ENCODE measurements at places on chromosomes 16 and 17.

DNA sequence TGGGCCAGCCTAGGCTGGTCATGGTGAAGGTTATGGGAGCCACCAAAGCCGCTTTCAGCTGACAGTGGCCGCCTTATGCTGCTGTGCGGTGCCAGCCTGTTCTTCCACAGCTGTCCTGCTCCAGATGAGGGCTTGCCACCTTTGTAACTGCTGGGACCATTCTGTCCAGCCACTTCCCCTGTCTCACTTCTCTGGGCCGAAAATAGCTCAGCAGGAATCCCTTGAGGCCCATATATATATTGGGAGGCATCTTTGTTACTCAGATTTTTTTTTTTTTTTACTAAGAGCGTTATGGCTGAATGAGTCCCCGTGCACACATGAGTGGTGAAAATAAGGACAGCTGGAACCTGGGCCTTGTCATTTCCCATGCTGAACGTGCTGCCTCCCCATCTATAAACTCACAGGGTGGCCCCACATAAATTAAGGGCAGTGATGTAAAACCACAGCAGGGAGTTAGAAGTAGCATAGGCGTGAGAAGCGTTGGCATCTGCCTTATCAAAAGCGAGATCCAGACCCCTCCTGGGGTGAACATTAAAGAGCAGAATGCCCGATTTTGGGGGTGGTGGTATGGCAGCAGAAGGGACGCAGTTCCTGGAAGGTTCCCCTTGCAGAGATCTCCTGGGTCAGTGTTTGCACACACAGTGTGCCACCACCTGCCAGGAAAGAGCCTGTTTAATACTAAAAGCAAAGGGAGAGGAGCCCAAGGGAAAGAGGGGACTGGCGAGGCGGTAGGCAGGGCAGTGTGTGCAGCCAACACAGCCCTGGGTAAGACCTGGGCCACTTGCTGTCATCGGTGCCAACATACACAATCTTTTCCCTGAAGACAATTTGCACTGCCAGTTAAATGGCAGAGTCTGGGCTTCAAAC is 57.8 kb downstream of the USP43 start:
- DNase-seq: no peak

- no peak for DNase-seq
These were observed 6.7 kb upstream of the TBKBP1 start for GRCh38 chr17:47687328-47687690.

- no peak for DNase-seq
These were observed 55.3 kb downstream of the CLUH start for GRCh38 chr17:2656283-2656682.

DNA sequence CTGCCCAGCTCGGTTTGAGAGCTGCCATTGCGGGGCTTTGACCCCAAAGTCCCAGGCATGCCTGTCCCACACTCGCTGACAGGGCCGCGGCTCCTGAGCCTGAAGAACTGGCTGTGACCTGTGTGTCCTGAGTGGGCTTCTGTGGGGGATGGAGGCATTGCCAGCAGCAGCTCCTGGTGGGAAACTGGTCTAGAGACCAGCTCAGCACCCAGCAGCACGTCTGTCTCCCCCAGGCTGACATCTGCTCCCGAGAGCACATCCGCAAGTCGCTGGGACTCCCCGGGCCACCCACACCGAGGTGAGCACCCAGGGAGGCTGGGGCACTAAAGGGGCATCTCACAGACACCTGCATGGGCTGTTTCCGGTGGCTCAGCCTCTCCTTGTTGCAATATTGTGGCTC is 13.4 kb downstream of the ENDOV start:
- DNase-seq: no peak

DNA sequence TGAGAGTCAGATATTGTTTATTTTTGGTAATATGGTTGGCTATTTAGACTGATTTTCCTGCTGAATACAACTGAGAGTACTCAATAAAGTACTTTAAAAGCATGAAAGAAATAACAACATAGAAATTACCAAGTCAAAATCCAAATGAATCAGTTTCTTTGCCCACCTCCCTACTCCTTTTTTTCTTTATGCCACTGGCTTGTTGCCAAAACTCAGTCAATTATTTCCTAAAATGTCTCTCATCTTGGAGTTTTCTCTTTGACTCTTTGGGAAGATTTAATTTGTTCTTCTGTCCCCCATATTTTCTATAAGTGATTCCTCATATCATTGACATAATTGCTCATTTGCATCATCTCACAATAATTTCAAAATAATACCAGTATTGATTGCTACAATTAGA is 2.6 kb upstream of the OMG start:
- no peak for DNase-seq

DNA sequence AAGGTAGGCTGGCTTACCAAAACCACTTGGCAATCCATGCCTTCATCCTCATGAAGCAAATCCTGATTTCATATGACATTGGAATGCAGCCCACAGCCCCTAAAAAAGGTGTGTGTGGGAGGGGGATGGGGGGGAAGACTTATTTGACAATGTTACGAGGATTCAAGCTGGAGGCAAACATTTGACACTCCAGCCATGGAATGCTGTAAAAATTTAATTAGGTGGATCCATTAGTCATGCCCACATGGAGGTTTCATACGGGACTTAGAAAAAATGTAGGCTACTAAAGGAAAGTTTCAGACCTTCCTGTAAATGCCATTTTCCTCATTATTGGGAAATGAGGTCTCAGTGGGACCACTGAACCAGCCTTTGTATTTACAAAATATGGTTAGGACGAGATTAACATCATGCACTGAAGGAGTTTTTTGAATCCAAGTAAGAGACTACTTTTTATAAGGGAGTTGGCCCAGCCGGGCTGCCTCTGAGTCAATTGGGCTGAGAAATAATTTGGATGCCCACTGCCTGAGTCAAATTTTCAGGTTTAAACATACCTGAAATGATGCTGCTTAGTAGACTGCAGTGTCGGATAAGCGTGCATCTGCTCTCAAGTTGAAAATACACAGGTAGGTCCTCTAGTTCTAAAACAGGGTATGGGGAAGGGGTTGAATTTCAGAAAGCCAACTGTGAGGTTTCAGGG is 44.6 kb upstream of the MAF start:
- DNase-seq: no peak

GRCh38 chr17:76188213-76189016 is 47.4 kb upstream of the FOXJ1 start:
- no peak for DNase-seq

DNA sequence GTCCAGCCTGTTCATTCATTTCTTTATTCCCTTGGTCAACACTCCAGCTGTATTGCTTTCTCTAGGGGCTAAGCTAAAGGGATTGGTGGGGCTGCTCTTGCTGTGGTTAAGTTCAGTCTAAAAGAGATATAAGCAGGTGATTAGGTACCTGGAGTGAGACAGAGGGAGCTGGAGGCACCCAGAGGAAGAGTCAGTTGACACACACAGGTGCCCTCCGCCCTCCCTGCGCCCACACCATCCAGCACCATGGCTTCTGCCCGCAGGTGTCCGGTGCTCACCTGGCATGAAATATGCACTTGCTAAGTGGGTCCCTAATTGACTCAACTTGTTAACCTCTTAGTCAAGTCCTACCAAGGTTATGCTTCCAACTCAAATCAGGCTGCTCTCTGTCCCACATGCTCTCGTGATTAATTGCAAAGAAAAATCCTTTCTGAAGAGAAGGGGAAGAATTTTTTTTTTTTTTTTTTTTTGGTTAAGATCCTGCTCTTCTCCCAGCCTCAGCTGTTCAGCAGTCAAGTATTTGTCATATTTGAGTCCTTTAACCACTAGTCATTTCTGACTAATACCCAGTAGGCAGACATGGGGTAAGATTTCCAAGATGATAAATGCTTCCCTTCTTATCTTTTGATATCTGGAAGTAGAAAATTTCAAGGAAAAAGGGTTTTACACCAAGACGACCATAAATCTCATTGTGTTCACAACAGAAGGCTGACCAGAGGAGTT is 199.8 kb upstream of the WSCD1 start:
- no peak for DNase-seq

GRCh38 chr16:46800494-46800893 is 30.5 kb downstream of the C16orf87 start:
- no peak for DNase-seq

DNA sequence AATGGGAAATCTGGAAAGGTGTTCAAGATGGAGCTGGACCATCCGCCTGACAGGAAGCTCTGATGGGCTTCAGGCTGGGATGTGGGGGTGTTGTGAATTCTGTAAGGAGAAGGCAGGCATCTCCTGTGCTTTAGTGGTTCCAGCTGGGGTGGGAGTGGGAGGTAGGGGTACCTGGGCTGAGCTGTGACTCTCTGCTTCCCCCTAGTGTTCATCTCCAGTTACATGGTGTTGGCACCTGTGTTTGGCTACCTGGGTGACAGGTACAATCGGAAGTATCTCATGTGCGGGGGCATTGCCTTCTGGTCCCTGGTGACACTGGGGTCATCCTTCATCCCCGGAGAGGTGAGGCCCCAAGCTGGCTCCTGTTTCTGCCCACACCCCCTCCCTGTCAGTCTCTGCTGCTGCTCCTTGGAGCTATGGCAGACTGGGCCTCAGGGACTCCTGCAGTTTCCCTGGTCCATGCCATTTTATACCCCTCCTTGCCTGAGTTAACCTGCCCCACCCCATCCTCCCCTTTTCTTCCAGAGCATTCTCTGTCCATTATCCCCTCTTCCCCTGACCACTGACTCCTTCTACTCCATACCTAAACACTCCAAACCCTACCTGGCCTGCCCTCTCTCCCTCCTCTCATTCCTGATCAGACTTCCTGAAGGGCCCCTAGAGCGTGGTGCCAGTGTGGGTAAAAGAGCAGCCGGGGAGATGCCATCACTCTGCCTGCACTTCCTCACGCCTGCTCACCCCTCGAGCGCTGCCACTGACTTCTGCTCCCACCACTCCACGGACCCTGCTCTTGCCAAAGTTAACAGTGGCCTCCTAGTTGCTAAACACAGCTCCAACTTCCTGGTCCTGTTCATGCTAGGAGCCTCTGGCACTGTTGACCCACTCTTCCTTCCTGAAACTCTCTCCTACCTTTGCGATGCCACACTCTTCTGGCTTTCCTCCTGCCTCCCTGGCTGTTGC is 3.4 kb downstream of the SPNS1 start:
- DNase-seq: no peak

- no peak for DNase-seq
These were observed 135.5 kb upstream of the WSB1 start for GRCh38 chr17:27158382-27158781.

DNA sequence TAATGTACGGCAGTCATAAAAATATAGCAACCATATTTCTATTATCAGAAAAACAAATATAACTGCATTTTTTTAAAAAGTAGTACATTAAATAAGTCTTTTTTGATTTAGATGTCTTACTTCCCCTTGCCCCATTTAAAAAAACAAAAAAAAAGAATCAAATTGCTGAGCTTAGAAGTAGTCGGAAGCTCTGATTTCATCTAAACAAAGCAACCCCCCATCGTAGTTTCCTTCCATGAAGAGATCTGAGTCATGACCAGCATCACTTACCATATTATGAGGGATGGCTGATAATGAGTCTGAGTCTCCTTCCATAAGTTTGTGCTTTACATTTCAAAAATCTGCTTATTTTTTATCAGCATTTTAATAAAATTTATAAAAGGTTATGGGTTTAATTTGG is 86.2 kb downstream of the ITFG1 start:
- no peak for DNase-seq

DNA sequence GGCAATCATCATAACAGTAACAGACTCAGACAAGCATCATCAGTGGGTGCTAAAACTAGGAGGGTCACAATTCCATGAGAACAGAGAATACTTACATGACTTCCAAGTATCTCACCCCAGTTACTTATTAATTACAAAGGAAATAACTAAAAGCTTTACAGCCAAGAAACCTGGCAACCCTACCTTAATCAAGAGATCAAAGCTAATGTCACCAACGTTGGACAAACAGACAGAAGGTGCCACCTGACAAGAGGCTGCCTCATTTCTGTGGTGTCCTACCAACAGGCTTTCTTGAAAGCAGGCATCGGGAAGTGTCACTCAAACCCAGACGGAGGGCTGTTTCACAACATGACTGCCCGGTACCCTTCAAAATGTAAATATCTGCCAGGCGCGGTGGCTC is 84.6 kb downstream of the RMI2 start:
- DNase-seq: no peak

DNA sequence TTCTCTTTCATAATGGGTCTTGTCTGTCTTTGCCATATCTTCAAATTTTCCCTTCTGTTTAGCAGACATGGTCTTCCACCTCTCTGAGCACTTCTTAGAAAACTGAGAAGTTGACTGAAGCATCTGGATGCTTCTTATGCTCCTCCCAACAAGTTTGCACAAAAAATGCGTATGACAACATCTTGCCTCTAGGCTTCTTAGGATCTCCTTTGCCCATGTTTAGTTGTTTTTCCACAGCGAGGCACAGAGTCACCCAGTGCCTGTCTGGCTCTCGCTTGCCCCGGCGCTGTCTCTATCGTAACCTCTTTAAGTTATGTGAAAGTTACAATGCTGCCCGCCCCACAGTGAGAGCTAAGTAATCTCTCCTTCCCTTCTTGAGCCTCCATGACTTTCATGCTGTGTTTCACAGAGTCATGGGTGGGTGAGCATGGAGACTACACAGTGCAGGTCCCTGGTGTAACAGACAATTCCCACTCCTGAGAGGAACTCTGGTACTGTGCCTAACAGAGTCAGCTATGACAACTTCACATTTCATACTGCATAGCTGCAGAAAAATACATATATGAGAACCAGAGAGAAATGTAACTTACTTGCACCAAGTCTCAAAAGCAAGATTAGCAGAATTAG is 195.4 kb downstream of the AATF start:
- no peak for DNase-seq

DNA sequence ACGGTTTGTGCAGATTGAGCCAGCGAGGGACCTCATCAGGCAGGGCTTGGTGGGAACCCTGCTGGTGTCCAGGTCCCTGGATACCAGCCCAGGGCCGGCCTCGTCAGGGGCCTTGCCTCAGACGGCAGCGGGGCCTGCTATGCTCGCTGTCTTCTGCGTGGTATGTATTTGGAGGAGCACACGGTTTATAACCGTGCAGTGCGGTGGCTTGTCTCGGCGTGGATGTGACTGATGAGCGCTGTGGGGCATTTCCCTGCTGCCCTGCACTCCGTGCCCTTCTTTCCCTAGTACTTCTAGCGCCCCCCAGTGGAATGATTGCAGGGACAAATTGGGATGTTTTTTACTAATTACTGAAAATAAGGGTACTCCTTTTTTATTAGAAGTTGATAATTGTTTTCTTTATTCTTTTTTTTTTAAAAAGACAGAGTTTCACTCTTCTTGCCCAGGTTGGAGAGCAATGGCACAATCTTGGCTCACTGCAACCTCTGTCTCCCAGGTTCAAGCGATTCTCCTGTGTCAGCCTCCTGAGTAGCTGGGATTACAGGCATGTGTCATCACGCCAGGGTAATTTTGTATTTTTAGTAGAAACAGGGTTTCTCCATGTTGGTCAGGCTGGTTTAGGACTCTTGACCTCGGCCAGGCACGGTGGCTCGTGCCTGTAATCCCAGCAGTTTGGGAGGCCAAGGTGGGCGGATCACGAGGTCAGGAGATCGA is 15.3 kb downstream of the TBCD start:
- DNase-seq: peak; percentile 25

DNA sequence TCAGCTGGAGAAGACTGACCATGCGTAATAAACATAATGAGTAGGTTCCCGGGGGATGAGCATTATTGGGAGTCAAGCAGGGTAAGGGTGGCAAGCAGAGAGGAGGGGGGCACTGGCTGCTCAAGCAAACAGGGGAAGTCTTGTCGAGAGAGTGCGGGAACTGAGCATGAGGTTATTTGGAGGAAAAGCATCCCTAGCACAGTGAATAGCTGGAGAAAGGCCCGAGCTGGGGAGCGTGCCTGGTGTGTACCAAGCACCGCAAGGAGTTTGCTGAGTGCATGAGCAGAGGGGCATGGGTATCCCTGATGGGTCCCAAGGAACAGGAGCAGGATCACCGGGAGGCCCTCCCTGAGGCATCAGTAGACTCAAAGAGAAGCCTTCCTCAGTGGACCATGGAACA is 17.2 kb downstream of the CYTH1 start:
- no peak for DNase-seq

All from stimulated activated CD4-positive, alpha-beta T cell treated with anti-CD3 and anti-CD28 coated beads, Interleukin-4, amount 100 ng/mL, for 48 hours (primary cell).